ENCODE measurements at places on chromosomes 16 and 17. TPM values are rescaled to one million over a fixed set of nuclear protein-coding genes. Genes with fewer than 3 reads are reported as not detected.

Gene C17orf58
- total RNA-seq, result 7.2 TPM

Gene PPY
- not detected for total RNA-seq

Gene HSF4
- total RNA-seq, result 24.9 TPM

Gene ZDHHC1
- total RNA-seq, result 7.8 TPM

Gene KIF22
- 20.2 TPM for total RNA-seq

Gene ZNF385C
- 0.17 TPM for total RNA-seq

Gene SMIM36
- total RNA-seq, result not detected

Gene KRTAP4-4
- not detected for total RNA-seq

Gene RNF157
- total RNA-seq, result not detected

Gene MT1H
- total RNA-seq, result not detected
